SHP77 (cell line): ENCODE measurements at places on chromosomes 16 and 17.

DNA sequence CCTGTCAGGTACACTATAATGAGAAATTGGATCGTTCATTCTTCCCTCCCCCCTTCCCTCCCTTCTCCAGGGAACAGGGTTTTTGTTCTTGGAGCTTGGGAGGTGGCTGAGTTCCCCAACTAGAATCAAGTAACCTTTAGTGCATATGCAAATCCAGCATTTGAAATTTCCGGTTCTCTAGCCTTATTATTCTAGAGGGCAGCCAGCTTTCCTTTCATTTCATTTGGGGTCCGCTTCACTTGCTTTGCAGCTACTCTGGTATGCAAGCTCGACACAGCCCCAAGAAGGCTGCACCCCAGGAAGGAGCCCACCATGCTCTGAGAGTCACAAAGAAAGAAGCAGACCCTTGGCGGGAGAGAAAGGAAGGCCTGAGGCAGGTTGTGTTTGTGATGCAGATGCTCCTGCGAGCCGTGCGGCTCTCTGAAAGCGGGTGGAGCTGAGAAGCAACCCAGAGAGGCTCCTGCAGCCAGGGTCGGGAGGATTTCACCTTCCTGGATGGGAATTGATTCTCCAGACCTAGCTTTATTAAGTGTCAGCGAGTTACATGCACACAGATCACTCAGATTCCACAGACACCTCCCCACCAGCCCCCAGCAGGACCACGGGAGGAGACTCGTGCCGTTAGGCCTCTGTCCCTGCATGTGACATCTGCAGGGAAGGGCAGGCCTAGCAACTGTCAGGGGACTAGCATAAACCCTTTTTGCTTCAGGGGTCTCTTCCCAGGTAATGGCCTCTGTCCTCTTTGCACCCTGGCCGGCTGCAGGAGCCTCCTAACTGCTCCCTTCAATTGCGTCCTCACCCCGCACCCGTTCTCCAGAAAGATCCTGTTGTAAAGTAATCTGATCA, 34.5 kb downstream of the PMM2 start:
- DNase-seq, result no peak

DNA sequence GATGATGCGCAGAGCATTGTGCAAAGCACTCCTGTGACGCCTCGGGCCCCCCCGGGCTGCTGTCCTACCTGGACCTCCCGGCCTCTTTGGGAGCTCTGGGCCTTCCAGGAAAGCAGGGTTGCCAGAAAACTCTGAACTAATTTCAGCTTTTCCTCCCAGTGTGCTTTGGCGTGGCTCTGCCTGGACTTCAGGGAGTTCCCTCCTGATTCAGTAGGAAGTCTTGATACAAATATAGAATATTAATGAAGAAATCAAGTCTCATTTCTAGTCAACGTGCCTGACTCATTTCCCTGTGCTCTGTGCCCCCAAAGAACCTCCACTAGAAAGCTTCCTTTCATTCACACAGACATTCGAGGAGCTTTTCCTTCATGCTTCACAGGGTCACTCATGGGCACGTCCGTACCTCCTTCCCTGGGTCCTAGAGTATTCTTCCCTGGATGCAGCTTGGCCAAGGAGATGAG, 84.0 kb upstream of the NOL11 start:
- no peak for DNase-seq

GRCh38 chr16:86517652-86518258, 7.4 kb downstream of the FOXF1 start:
- DNase-seq, result peak; percentile 52

GRCh38 chr17:31226950-31227349, 70.1 kb downstream of the OMG start:
- DNase-seq, result no peak

DNA sequence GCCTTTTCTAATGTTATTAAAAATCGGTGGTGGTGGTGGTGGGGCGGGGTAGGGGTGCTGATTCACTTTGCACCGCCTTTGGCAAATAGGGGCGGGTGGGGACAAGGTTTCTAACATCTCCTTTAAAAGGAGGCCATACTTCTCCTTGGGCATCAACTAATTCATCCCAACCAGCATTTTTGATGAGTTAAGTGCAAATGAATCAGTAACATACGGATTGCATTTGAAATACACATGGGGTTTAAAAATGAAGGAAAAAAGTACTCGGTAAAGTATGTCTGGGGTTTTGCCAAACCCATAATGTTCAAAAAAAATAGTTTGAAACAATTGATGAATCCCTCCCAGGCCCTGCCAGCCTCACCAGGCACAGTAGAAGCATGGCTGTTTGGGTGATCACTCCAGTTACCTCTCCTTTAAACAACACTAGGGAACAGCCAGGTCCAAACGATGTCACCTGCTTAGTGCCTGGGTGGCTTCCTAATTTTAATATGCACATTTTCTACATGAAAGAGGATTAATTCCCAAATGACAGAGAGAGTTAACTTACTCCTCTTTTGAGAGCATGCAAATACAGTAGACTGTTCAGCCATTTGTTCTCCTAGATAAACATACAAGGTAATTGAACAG, 107.2 kb downstream of the ANKFN1 start:
- DNase-seq, result no peak

- DNase-seq, result no peak
These were observed 8.2 kb downstream of the ADCY7 start for GRCh38 chr16:50274326-50275097.

- no peak for DNase-seq
These were observed 40.2 kb upstream of the PLCG2 start for GRCh38 chr16:81738783-81739496.

- DNase-seq, result no peak
These were observed 4.3 kb downstream of the TRAF4 start for GRCh38 chr17:28747801-28748750.

GRCh38 chr17:59830007-59830630, 62.6 kb downstream of the TUBD1 start:
- DNase-seq, result no peak

DNA sequence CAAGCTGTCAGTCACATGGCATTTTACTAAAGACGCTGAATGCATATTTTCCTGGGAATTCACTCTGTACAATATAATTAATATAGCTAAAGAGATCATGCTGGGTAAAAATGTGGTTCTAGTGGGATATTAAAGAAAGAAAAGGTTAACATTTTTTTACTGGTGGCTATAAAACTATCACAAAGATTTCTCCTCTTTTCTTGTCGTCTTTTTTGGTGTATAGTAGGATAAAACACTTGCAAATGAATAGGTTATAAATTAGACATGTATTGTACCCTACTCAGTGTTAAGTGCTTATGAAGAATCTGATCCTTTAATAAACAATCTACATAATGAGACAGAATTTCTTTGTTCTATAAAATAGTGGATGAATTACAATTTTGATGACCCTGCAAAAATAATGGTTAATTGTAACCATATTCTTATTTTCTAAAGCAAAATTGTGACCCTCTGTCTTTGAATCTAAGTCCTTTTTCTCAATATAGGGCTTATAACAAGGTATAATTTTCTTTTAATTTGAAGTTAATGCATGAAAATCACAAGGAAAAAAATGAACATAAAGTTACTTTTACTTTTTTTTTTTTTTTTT, 1540.4 kb upstream of the GOT2 start:
- no peak for DNase-seq

DNA sequence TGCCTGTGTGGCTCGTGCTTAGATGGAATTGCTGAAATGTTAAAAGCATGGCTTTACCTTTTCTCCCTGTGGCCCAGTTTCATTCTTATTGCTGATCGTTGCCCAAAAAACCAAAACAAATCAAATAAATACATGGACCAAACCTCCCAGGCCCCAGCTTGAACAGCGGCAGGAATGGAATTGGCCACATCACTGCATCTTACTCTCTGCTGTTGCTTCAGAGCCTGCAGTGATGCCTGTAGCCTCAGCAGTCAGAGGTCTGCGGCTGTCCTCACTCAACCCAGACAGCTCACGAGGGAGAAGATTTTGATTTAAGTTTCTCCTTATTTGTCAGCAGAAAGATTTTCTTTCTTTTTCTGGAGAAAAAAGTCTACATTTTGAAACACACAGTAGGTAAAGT, 91.5 kb downstream of the NPIPB11 start:
- no peak for DNase-seq

GRCh38 chr16:19919142-19919541, 34.5 kb upstream of the GPRC5B start:
- no peak for DNase-seq

DNA sequence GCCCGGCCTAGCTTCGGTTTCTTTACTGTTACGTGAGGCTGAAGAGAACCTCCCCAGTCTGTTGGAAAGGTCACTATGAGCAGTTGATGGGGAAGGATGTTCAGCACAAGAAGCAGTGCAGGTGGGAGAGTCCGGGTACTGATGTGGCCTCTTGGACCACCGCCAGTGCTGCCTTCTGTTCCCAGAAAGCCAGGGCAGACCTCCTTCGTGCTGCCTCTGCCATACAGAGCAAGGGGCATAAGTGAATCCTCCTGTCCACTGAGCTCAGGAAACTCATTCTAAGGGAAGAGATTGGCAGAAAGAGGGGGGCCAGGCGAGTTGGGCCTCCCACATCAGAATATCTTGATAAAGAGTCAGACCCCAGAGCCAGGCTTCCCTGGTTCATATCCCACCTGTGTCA, 3.7 kb downstream of the PPP4C start:
- no peak for DNase-seq

- no peak for DNase-seq
These were observed 185.4 kb upstream of the CDH11 start for GRCh38 chr16:65307286-65307685.

DNA sequence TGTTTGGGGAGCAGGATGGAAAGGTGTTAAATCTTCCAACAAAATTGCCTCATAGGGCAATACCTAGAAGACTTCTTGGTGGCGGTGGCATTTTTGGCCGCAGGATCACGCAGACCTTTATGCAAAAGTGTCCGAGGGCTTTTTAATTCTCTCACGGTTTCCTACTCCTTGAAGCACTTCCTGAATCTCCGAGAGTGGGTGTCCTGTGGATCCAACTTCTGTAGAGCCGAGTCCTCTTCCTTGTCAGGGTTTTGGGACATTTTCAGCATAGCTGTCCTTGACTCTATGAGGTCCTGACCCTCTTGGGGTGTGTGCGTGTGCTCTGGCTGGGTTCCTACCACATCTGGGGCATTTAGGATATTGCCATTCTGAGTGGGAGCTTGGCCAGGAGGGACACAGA, 31.7 kb downstream of the IL21R start:
- DNase-seq, result no peak

DNA sequence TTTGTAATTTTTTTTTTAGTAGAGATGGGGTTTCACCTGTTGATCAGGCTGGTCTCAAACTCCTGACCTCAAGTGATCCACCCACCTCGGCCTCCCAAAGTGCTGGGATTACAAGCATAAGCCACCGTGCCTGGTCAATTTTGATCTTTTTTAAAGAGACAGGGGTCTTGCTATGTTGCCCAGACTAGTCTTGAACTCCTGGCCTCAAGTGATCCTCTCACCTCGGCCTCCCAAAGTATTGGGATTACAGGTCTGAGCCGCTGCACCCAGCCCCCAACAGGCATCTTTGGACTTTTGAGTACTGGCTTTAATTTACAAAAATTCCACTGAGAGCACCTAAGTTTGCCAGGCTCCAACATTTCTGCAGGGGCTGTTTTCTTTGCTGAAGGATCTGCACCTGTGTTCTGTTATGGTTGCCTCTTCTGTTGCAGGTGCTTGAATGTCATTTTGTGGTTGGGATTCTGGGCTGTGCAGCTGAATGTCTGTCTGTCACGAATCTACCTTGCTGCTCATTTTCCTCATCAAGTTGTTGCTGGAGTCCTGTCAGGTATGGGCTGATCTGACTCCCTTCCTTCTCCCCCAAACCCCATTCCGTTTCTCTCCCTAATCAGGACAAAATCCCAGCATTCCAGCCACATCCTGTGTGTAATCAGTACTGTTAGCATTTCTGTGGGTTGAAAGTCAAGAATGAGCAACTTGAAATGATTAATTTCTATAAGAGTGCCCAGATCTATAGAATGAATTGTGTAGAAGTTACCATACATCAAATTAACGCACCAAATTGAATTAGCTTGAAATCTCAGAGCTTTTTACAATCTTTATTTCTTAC, 8.5 kb downstream of the G6PC1 start:
- no peak for DNase-seq

DNA sequence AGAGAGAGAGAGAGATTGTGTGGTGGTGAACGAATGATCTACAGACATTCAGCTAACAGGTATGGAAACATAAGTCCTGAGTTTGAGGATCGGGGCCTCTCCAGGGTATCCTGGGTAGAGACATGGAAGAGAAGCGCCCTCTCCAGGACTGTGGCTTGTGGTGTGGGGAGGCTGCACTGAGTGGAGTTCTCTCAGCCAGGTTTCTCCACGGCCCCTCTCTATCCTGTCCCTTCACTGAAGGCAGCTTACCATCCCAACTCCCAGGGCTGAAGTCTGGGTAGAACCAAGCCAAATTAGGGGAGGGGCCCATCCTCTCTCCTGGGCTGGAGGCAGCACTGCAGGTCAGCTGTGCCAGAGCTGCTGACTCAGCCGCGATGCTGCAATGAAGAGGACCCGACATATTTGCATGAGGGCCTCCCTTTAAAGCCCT, 6.2 kb downstream of the C1QL1 start:
- no peak for DNase-seq

- no peak for DNase-seq
These were observed 5.8 kb downstream of the FOXN1 start for GRCh38 chr17:28511858-28512461.
